Right forelimb (tissue), 1 donor: ENCODE measurements at places on chromosomes 7 and 10.

- DNase-seq = no peak
These were observed 5.7 kb downstream of the GATA3 start for GRCh38 chr10:8060010-8060703.

DNA sequence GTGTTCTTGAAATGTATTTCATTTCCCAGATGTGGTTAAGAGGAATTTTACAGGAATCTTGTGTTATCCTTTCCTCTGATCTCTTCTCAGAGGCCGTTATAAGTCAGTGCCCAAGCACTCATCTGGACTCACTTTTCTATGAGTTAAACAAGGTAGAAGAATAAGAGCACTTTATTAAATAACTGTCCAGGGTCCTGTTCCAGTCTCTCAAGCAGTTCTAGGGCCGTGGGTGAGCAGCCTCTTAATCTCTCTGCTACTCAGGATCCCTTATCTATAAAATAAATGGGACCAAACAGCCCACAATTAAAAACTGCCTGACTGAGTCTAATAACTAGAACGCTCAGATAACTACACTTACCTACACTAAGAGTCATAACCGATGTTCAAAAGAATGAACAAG lies 111.2 kb downstream of the OSBPL3 start:
- no peak for DNase-seq

DNA sequence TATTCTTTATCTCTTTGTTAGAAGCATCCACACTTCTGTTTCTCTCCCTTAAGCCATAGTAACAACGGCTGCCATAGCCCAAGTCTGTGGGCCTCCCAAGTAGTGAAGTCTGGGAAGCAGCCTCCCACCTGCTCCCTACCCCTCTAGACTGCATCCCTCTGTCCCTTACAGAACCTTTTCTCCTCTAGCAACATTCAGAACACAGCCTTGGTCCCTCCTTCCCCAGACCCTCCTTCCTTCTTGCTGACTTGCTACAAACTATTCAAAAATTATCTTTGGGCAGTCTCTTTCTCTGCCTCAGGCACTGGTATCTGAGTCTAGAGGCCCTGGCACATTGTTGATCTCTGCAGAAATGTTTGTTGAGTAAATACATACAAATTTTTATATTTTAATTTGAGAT lies 2.3 kb upstream of the NYAP1 start:
- no peak for DNase-seq

DNA sequence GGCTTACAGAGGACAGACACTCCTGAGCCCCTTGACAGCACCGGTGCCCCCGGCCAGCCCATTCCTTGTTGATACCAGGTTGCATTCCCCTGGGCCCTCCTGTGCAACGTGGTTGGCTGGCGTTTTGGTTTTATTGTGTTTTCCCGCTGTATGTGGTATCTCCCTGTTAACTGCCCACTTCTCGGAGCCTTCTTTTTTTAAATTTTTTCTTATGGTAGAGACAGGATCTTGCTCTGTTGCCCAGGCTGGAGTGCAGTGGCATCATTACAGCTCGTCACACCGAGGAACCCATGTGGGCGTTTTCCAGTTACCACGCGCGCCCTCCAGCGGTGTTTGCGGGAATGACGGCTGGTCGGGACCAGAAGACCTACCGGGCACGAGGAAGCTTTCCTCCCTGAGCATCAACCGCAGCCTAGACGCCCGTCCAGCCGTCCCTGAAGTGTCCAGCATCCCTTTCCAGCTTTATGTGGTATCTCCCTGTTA lies 16.9 kb upstream of the ZFAND2A start:
- peak; percentile 66 for DNase-seq

- no peak for DNase-seq
These were observed 138.6 kb upstream of the EFCAB10 start for GRCh38 chr7:105719919-105720318.

DNA sequence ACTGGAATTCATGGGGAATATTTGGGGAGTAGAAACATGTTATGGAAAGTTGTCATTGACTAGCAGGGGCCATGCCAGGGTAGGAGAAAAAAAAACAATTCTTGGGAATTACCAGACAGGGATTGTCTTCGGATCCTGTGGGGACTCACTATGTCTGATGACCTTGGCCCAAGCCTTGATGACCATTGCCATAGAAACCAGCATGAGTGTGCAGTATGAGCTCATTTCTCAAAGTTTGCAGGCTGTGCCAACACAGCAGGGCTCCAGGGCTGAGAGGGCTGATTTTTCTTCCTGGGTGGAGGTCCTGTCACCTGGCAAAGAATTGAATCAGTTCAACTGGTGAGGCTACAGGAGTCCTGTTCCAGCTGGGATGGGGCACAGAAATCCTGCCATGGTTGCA lies 198.3 kb downstream of the ADRA2A start:
- no peak for DNase-seq

- DNase-seq = no peak
These were observed 40.0 kb upstream of the BMPR1A start for GRCh38 chr10:86716466-86716865.

GRCh38 chr7:13097499-13097898 lies 410.1 kb downstream of the ARL4A start:
- no peak for DNase-seq

DNA sequence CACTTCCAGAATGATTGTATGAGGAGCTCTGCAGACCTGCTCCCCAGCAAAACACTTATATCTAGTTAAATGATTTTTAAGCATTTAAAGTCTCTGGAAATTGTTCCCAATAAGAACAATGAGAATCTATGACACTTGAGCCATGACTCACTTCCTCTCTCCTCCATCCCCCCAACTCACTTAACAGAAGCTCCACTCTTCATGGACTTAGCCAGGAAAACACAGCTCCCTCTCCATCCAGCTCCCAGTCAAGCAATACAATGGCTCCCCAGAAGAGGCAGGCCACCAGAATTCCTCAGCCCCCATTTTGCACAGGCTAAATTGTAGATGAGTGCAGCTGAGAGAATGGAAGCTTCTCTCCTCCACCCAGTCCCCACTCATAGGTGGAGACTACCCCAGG lies 27.0 kb downstream of the AOC1 start:
- DNase-seq = no peak

- no peak for DNase-seq
These were observed 26.6 kb upstream of the SDHAF3 start for GRCh38 chr7:97090761-97091353.

DNA sequence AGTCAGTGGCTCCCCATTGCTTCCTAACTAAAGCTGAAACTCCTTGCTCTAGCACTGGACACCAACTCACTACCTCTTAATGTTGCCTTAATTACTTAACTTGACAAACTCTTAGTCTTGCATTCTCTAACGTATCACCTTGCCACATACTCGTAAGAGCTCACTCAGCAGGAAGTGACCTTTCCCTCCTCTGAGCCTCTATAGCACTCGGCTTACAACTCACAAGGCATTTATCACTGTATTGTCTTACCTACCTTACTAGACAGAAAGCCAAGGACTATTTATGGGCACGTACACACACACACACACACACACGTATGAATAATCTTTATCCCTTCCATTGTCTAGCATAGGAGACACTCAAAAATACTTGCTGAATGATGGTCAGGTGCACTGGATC lies 21.2 kb downstream of the CEP41 start:
- no peak for DNase-seq

- no peak for DNase-seq
These were observed 261.2 kb downstream of the PPP1R3A start for GRCh38 chr7:113657603-113658002.

GRCh38 chr7:135512135-135512887 lies 2.4 kb upstream of the CNOT4 start:
- no peak for DNase-seq

DNA sequence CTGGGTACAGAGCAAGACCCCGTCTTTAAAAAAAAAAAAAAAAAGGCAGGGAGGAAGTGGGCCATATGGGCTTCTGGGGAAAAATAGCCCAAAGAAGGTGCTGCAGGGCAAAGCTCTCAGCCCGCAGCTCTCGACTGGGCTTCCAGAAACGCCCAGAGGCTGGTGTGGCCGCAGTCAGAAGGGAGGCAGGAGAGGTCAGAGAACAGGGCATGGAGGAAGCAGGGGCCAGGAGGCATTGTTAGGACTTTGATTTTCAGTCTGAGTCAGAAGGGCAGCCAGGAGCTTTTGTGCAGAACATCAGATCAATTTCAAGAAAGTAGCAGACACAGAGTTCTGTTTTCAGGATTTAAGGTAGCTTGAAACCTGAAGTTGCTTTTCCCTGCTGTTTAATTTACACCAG lies 35.3 kb upstream of the CYTH3 start:
- no peak for DNase-seq

DNA sequence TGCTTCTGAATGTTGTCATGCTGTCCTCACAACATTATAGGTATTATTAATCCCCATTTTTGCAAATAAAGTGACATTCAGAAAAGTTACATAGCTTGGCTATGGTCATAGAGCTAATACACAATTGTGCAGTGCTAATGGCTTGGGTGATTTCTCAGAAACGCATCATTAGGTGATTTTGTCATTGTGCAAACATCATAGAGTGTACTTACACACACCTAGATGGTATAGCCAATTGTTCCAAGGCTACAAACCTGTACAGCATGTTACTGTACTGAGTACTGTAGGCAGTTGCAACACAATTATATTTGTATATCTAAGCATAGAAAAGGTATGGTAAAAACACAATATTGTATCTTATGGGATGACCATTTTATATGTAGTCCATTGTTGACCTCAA lies 91.0 kb downstream of the BTAF1 start:
- no peak for DNase-seq

DNA sequence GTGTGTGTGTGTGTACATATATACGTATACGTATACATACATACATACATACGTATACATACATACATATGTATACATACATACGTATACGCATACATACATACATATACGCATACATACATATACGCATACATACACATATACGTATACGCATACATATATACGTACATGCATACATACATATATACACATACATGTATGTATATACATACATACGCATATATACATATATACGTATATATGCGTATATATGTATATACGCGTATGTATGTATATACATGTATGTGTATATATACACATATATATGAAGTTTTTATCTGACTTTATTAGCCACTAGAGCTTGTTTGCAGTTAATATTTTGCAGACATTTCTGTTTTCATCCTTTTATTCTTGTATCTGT lies 63.3 kb downstream of the TBC1D12 start:
- no peak for DNase-seq

- DNase-seq = no peak
These were observed 11.1 kb downstream of the JMJD1C start for GRCh38 chr10:63454631-63455030.

- DNase-seq = no peak
These were observed 136.9 kb downstream of the GLI3 start for GRCh38 chr7:42100156-42100508.

GRCh38 chr7:96237040-96237439 lies 84.9 kb downstream of the SLC25A13 start:
- no peak for DNase-seq

DNA sequence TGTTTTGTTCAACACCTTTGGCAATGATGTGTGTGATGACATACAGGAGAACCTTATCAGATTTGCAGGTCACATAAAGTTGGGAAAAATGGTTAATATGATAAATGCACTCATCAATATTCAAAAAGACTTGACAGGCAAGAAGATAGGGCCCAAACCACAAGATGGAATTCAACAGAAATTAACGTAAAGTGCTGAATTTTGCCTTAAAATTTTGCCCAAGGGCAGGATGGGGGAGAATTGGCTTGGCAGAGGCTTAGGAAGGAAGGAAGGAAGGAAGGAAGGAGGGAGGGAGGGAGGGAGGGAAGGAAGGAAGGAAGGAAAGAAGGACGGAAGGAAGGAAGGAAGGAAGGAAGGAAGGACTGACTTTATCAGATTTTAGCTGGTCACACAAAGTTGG lies 35.3 kb downstream of the CARD11 start:
- no peak for DNase-seq

GRCh38 chr10:14215641-14216040 lies 115.1 kb downstream of the FRMD4A start:
- DNase-seq = no peak

DNA sequence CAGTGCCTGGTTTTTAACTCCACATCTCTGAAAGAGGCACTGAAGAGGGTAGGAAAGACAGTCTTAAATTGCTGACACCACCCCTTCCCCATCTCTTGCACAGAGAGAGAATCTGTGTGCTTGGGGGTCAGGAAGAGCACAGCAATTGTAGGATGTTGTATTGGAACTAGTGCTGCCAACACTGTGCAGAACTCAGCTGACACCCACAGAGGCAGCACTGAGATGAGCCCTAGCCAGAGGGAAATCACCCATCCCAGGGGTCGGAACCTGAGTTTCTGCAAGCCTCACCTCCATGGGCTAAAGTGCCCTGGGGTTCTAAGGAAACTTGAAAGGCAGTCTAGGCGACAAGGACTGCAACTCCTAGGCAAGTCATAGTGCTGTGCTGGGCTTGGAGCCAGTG lies 11.0 kb upstream of the TNKS2 start:
- DNase-seq = no peak

GRCh38 chr7:123070702-123071286 lies 75.3 kb upstream of the TAS2R16 start:
- DNase-seq = no peak

DNA sequence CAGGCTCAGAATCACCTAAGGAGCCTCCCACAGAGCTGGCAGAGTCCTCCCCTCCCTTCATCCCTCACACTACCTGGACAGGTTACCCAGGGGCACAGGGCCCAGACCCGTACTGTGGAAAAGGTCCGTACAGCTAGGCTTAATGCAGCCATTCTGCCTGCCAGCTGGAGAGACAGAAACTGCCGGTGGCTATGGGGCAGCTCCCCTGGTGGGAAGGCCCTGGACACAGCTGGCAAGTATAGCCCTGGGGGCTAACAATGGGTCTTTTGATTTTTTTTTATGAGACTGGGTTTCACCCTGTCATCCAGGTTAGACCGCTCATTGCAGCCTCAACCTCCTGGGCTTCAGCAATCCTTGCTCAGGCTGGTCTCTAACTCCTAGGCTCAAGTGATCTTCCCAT lies 68.3 kb downstream of the GNA12 start:
- DNase-seq = no peak

DNA sequence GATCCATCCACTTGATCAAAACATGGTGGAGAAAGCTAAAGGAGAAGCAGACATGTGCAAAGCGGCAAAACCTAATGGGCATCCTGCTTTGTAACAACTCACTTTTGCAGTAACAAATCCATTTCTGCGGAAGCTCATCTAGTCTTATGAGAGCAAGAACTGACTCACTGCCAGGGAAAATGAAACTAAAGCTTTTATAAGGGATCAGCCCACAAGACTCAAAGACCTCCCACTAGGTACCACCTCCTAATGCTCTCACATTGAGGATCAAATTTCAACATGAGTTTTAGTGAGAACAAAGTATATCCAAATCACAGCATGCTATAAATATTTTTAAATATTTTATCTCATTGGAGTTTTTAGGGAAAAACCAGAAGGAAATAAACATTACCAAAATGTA lies 120.1 kb upstream of the GNAI1 start:
- DNase-seq = no peak

DNA sequence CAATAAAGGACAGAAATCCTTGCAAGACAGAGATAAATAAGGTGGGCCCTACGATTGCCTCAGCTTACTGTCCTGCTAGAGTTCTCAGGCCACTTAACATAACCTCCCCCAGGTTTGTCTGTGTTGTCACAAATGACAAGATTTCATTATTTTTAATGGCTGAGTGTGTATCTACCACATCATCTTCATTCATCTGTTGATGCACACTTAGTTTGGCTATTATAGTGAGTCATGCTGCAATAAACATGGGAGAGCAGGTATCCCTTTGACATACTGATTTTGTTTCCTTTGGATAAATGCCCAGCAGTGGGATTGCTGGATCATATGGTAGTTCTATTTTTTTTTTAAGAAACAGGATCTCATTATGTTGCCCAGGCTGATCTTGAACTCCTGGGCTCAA lies 60.6 kb downstream of the PRTFDC1 start:
- no peak for DNase-seq
